Activated T-cell treated with anti-CD3 and anti-CD28 coated beads for 24 hours (primary cell): ENCODE measurements at places on chromosomes 7 and 10.

DNA sequence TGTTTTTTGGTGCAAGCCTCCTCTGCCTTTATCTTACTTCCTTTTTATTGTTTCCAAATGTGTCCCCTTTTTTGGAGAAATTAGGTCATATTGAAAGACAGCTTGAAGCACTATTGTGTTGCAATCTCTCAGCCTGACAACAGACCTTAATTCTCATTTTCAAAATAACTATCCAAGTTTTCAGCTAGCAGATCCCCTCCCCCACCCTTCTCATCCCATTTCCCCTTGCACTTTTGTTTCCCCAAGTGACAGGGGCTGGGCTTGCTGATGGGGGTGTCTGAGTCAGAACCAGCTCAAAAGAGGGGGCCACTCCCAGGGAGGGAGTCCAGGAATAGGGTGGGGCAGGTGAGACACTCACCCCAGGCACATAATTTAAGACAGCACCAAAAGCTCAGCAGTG, 75.3 kb downstream of the MKI67 start:
- DNase-seq, result no peak

DNA sequence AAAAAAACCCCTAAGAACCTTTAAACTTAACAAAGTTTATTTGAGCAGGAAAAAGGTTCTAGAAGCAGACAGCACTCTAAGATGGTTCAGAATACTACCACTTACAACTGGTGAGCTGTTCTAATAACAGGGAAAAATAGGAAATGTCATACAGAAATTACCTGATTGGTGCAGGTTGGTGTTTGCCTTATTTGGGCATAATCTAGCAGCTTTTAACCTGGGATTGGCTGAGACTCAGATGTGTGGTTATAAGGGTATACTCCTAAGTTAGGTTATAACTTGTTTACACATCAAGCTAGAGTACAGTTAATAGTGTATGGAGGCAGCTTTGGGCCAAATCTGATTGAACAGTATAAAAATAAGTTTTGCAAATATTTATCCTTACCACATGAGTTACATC, 59.8 kb downstream of the MAPK8 start:
- DNase-seq, result no peak

DNA sequence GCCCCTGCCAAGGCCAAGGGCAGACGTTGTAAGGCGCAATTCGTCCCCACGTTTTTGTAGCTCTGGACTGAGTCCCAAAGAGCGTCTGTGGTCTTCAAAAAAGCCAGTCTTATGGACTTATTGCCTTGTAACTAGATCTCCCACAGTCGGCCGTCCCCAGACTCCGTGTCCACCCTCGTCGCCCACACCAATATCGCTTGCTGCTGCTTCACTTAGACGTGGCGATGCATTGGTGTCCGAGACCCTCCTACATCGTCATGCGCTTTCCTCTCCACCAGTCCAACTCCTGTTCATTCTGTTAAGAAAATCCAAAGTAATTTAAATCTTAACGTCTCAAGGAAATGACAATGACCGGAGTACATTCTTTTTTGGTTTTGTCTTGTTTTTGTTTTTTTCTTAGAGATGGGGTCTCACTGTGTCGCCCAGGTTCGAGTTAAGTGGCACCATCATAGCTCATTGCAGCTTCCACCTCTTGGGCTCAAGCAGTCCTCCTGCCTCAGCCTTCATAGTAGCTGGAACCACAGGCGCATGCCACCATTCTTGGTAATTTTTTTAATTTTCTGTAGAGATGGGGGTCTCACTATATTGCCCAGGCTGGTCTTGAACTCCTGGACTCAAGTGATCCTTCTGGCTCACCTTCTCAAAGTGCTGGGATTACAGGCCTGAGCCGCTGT, 851 bp downstream of the KIFBP start:
- DNase-seq, result no peak

GRCh38 chr7:7761974-7762779, 43.8 kb upstream of the RPA3 start:
- DNase-seq, result no peak

DNA sequence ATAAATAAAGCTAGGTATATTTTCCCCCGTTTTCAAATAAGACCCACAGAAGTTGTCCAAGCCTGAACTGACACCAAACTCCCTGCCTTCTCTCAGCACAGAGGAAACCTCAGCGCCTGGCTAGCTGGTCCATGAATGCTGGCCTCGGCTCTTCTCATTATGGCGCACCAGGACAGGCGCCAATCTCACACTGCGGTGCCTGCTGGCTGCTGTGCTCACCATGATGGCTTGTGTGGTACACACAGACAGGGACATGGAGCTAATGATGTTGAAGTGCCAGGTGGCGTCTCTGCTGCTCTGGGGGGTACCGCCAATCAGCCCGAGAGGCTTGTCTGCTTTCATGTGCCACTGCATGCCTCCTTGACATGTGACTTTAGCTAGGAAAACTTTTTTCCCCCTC, 43.2 kb upstream of the USP6NL start:
- DNase-seq, result no peak

DNA sequence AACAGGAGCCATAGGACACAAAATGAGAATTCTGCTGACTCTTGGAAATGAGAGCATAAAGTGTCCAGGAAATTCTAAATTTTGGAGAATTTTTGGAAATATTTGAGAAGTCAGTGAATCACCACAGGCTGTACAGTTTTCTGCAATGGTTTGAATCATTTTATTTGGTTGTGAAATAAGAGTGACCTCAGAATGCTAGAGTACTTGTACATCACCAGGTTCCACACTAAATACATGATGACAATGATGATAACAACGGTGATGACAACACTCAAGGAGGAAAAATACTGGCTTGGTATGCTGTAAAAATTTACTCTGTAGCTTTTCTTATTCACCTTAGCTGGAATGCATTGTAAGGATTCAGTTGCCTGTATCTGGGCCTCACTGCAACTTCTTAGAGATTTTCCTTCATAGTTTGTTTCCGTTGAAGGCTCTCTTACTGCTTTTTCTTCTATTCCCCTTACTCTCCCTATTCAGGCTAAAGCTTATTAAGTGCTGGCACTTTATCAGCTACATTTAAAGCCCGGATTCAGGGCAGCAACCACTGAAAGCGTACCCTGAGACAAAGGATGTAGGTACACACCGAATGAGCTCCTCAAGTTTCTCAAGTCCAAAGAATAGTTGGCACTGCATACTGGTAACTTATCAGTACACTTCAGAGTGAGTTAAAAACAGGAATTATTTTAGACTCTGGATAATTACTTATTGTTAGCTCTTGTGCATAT, 30.2 kb upstream of the NME8 start:
- DNase-seq, result no peak
